Fibroblast of the conjunctiva (primary cell): ENCODE measurements at places on chromosomes 1 and 21.

- DNase-seq: no peak
Measured at GRCh38 chr1:76659171-76659940, 207.9 kb upstream of the ST6GALNAC5 start.

GRCh38 chr1:107683683-107684082 is 281.3 kb downstream of the VAV3 start:
- no peak for DNase-seq

DNA sequence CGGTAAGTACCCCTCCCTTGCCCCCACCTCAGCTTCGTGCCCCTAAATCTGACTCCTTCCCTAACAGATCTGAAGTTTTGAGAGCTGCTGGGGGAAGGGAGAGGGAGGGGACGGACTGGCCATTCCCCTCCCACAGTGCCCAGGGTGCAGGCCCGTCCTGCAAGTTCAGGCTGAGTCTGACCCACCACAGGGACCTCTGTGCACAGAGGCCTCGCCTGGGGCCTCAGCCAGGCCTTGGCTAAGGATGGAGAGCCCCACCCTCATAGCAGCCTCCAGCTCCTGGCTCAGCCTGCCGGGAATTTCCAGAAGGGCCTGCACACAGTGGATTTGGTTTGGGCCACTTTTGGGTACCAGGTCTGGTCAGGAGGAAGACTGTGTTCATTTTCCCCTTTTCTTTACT is 31.2 kb upstream of the TNFRSF1B start:
- peak; percentile 34 for DNase-seq

GRCh38 chr1:231933711-231934626 is 307.4 kb downstream of the DISC1 start:
- no peak for DNase-seq

DNA sequence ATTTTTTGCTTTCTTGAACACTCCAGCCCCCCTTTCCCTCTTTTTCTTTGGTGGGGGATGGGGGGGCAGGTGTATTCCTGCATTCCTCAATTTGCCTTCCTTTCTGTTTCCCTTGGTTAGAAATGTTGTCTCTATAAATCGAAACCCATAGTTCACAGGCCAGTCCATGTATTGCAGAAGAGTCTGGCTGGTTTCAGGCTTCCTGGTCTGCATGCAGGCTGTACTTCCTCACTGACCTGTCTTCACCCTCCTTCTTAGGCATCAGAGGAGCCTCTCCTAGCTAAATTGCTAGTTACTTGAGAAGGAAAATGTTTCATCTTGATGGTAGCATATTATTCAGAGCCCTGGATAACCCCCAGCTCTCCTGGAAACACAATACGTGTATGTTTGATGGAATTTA is 140.0 kb downstream of the SPATA46 start:
- DNase-seq: no peak

GRCh38 chr1:178418284-178418955 is 78.3 kb downstream of the CLEC20A start:
- no peak for DNase-seq

GRCh38 chr1:8745749-8746390 is 71.6 kb downstream of the RERE start:
- DNase-seq: no peak

DNA sequence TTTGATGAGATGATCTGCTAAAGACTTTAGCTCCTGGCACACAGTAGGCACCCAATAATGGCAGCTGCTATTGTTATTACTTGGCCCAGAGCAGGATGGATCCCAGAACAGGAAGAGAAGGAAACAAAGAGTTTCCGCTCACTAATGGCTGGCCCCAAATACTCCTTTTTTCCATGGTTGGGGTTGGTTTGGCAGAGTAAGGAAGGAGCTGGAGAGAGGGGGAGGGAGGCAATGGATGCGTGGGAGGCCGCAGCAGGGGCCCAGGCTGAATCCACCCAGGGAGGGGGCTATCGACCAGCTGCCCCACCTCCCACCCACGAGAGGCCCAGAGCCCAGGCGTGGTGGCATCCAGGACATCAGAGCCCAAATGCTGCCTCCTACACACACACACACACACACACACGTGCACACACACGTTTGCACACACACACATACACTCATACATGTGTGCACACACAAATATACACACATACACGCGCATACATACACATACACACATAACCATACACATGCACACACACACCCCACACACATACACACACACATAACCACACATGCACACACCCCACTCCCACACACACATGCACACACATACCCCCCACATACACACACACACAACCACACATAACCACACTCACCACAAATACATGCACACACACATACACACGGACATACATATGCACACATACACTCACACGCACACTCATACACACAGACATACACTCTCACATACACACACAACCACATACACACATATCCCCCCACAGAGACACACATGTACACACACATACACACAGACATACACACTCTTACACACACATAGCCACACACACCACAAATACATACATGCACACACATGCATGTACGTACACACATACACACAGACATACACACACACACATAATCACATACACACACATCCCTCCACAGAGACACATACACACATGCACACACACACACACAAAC is 25.2 kb downstream of the C1QB start:
- no peak for DNase-seq

DNA sequence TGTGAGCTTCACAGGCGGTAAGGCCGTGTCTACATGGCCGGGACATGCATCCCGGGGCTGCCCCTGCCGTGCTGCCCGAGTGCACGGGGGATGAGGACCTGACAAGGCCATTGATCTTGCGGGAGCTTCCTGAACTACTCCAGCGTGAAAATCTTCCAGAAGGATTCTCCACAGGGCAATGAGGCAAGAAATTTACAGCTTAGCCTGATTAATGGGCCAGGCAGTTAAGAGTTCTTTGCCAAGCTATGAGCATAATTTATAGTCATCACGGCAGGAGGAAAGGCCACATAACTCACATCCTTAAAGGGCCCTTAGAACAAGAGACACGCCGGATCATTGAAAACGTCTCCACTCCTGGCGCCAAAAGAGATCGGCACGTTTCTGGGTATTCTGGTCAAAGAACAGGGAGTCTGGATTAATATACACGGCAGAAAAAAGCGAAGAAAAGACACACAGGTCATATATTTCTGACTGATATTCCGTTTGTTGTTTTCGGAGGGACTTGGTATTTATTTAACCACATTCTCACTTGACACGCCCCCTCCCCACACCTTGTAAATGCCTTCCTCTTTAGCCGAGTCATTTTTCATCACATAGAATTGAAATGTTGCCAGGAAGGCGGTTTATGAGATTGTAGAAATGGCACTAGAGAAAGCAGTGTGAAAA is 180.5 kb downstream of the DYRK1A start:
- no peak for DNase-seq

- no peak for DNase-seq
Measured at GRCh38 chr1:162191396-162192305, 122.2 kb downstream of the NOS1AP start.

DNA sequence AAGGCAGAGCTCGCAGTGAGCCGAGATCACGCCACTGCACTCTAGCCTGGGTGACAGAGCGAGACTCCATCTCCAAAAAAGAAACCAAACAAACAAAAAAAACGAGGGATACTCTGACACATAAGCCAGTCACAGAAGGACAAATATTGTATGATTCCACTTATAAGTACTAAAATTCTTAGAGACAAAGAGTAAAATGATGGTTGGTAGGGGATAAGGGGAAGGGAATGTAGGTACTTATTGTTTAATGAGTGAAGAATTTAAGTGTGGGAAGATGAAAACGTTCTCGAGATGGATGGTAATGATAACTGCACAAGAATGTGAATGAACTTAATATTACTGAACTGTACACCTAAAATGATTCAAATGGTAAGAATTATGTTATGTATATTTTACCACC is 66.7 kb upstream of the GUCA2A start:
- DNase-seq: no peak

GRCh38 chr1:8541961-8542521 is 224.1 kb downstream of the SLC45A1 start:
- DNase-seq: no peak

DNA sequence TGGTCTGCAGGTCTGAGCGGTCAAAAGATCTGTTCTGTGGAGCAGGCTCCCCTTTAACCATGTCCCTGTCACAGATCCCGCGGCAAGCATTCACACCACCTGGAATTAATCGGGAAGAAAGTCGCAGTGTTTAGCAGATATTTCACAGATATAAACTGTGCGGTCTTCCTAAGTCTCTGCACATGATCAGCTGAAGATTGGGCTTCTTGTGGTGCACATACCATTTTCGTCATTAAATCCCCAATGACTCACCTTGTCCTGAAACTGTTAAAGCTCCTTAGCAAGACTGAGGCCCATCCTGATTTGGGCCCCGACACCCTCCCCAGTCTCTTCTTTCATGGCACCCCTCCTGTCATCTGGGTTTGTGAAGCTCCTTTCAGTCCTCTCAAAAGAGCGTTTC is 158.8 kb downstream of the KIF26B start:
- DNase-seq: no peak

GRCh38 chr1:69766431-69767180 is 198.9 kb downstream of the LRRC7 start:
- no peak for DNase-seq

DNA sequence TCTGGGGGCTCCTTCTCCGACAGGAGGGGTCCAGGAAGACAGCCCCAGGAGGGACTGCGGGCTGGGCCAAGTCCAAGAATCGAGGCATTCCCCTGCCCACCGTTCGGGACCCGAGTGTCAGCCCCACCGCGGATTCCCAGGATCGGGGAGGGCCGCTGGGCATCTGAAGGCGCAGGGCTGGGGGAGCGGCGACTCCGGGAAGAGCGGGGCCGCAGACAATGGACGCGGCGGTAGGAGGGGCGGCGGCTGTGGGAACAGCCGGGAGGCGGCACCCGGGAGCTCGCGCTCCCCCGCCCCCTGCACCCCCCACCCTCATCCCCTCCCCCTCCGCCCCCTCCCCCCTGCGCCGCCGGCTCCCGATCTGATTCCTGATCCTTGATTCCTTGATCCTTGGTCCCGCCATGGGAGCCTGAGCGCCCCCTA is at the start of gene VANGL2:
Gene VANGL2, plus strand, starts transcription at position 342 of the 423 bp plus-strand sequence. CDS start 15,274 bp downstream, outside the sequence.
- peak; percentile 6 for DNase-seq

- peak; percentile 5 for DNase-seq
Measured at GRCh38 chr1:22930240-22930912, 42.3 kb downstream of the LACTBL1 start.

DNA sequence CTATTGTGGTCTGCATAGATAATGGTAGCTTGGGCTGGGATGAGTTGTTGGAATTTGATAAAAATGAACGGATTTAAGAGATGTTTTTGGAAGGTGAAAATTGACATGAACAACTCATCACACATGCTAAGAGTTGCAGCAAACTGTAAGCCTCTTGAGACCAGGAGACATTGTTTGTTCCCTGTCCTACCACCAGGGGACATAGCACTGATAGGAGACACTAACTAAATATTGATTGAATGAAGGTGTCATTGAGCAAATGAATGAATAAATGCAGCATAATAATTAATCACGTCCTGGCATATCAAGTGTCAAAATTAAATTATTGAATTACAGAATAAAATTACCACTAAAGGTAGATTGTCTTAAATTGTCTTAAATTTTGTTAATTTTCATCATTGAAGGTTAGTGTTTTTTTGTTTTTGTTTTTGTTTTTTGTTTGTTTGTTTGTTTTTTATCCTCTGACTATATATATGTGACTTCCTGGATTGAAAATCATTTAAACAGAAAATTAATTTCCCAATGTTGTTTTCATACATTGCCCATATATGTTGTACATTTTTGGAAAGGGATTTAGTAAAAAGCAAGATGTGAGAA is 285.3 kb upstream of the C1orf105 start:
- DNase-seq: no peak

DNA sequence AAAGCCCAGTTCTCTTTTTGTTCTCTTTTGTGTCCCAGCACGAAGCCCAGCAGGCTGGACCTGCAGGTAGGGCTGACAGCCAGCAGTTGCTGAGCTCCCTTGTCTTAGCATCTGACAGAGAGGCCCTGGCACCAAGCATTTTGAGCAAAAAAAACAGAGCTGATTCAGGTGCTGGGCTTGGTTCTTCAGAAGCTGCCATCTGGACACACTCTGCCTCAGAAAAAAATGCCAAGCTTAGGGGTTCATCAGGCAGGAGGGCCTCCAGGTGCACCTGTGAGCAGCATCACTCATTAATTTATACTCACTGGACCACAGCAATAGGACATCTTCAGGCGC is 167.1 kb upstream of the PLD5 start:
- no peak for DNase-seq
